ENCODE measurements at places on chromosomes 16 and 17. TPM values are rescaled to one million over a fixed set of nuclear protein-coding genes. Genes with fewer than 3 reads are reported as not detected.

GRCh38 chr16:10934325-10935107 lies 7.8 kb downstream of the DEXI start:
- no peak for DNase-seq
- H3K4me3 ChIP-seq: no peak overlapping the region
- no peak overlapping the region for H3K27ac ChIP-seq
- peaks cover 63% of the 10 kb centered on the region for H3K4me1 ChIP-seq
- no peaks in the 10 kb centered on the region for H3K27me3 ChIP-seq
- peaks cover 14% of the 10 kb centered on the region for H3K36me3 ChIP-seq

- H3K27me3 ChIP-seq: peaks cover 2% of the 10 kb centered on the region
- no peaks in the 10 kb centered on the region for H3K4me1 ChIP-seq
- H3K4me3 ChIP-seq: no peak within 1 kb of the TSS
- no peak for DNase-seq
Observed at GRCh38 chr17:41140360-41141131, at the start of gene KRTAP4-6. Gene KRTAP4-6, minus strand, starts transcription at chr17:41140544. Its CDS starts 57 bp downstream, at chr17:41140487.

- no peak overlapping the region for H3K27ac ChIP-seq
- peaks cover 1% of the 10 kb centered on the region for H3K4me1 ChIP-seq
- H3K4me3 ChIP-seq: no peak overlapping the region
- H3K27me3 ChIP-seq: no peaks in the 10 kb centered on the region
Observed at GRCh38 chr17:61338000-61338798, 61.4 kb upstream of the TBX2 start.

DNA sequence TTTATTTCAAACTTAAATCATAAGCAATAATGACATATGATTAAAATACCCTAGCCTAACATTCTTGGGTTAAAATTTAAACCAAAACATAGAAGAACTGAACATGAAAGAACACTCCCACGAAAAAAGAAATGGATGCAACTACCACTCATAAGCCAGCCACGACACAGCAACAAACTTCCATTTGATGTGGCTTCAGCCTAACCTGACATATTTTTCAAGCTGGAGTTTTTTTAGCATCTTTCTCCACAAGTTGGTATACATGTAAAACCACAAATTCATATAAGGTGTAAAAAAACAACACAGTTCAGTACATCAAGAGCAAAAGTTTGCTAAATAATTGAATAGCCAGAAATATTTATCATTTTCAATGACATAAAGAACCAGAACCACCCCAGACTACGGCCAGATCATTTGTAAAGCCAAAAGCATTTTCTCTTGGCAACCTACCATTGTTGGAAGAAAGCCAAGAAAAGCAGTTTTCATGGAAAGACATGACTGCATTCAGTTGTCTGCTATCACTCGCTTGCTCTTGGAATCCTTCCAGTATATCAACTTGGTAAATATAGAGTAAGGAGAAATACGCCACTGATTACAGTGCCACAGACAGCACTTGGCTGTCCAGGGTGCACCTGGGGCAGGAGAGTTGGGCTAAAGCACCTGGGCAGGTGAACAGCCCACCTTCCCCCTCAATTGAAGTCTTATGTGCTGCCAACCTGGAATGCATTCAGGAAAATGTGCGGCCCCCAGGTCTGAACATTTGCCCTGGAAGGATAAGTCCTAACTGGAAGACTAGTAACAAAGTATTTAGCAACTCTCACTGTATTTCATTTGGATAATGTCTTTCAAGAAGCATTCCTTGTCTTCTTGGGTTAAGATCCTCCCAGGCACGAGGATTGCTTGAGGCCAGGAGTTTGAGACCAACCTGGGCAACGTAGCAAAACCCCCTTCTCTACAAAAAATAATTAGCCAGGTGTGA lies 60.5 kb downstream of the CREBBP start:
- no peak for DNase-seq
- H3K27me3 ChIP-seq: peaks cover 6% of the 10 kb centered on the region
- H3K4me1 ChIP-seq: peaks cover 68% of the 10 kb centered on the region

DNA sequence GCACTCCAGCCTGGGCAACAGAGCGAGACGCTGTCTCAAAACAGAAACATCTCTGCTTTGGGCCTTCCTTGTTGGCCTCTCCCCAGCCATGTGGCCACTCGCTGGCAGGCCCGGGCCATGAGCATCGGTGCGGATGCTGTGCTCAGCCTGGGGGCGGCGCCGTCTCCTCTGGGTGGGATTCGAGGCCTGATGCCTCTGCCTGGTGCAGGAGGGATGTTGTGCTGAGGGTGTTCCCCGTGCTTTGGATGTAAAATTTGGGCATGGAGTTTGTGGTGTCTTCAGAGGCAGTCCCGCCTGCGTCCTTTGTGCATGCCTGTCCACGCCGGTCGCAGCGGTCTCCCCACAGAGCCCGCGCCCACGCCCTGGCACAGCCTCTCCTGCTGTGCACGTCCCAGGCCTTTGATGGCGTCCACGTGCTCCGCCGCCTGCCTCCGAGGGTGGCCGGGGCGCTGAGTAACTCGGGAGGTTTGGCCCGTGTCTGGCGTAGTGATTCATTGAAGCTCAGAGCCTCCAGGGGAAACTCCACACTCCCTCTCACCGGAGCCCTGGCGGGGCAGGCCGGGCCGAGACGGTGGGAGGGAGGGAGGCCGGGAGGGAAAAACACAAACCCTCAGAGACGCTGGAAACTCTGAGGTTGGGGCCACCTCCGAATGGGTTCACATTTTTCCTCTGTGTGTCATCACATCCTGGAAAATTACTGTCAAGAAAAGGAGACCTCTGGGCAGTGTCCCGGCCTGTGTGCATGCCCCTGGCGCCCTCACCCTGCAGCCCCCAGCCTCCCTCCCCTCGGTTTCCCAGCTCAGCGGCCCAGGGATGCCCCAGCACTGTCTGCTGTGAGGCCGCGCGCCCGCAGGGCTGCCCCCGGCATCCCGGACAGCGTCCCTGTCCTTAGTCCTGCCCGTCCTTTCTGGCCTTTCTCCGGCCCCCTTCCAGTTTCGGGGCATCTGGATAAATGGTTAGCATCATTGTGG lies 19.0 kb downstream of the CENPX start:
- H3K27ac ChIP-seq: no peak overlapping the region
- no peaks in the 10 kb centered on the region for H3K27me3 ChIP-seq
- H3K36me3 ChIP-seq: no peaks in the 10 kb centered on the region
- H3K4me3 ChIP-seq: no peak overlapping the region

- no peak overlapping the region for H3K27ac ChIP-seq
- no peaks in the 10 kb centered on the region for H3K36me3 ChIP-seq
- DNase-seq: no peak
Observed at GRCh38 chr16:77679901-77680300, 42.4 kb upstream of the NUDT7 start.

DNA sequence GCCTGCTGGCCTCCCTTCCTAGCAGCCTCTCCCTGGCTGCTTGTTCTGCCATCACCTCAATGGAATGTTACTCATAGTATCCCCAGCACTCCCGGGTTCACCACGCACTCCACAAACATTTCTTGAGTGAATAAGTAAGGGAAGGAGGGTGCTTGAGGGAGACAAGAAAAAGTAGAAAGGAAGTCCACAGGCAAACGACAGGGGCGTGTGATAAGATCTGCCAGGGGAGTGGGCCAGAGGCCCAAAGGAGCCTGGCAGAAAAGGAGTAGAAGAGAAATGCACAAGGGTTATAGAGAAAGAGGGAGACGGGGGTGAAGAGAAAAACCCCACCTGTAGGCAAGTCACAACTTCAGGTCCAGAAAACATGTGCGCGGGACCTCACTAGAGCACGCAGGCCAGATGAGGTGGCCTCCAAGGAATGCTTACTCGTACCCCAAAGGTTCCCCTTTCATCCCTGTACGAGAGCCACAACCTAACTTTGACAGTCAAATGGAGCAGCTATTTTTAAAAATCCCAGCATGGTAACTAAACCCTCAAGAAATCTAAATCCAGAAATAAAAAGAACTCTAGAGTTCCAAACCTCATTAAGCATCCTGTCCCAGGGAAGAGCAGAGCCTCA lies 6.6 kb downstream of the ZDHHC7 start:
- peaks cover 31% of the 10 kb centered on the region for H3K4me1 ChIP-seq
- no peaks in the 10 kb centered on the region for H3K27me3 ChIP-seq
- H3K27ac ChIP-seq: no peak overlapping the region
- no peak for DNase-seq

- peaks cover 6% of the 10 kb centered on the region for H3K4me1 ChIP-seq
- peaks cover 24% of the 10 kb centered on the region for H3K27me3 ChIP-seq
- no peak overlapping the region for H3K4me3 ChIP-seq
Observed at GRCh38 chr17:31561469-31562375, 170.2 kb downstream of the RAB11FIP4 start.

Gene CFAP97D1
- total RNA-seq: not detected

Gene KNOP1
- total RNA-seq: 17.4 TPM

Gene ENGASE
- total RNA-seq: 78.2 TPM

Gene CA5A
- not detected for total RNA-seq

Gene SLFN14
- not detected for total RNA-seq

Gene NATD1
- total RNA-seq: 5.4 TPM

Gene AURKB
- 152 TPM for total RNA-seq

Gene MYO15A
- total RNA-seq: 1.0 TPM

Gene KRT27
- total RNA-seq: not detected
